ENCODE measurements at places on chromosomes 3 and 15.

DNA sequence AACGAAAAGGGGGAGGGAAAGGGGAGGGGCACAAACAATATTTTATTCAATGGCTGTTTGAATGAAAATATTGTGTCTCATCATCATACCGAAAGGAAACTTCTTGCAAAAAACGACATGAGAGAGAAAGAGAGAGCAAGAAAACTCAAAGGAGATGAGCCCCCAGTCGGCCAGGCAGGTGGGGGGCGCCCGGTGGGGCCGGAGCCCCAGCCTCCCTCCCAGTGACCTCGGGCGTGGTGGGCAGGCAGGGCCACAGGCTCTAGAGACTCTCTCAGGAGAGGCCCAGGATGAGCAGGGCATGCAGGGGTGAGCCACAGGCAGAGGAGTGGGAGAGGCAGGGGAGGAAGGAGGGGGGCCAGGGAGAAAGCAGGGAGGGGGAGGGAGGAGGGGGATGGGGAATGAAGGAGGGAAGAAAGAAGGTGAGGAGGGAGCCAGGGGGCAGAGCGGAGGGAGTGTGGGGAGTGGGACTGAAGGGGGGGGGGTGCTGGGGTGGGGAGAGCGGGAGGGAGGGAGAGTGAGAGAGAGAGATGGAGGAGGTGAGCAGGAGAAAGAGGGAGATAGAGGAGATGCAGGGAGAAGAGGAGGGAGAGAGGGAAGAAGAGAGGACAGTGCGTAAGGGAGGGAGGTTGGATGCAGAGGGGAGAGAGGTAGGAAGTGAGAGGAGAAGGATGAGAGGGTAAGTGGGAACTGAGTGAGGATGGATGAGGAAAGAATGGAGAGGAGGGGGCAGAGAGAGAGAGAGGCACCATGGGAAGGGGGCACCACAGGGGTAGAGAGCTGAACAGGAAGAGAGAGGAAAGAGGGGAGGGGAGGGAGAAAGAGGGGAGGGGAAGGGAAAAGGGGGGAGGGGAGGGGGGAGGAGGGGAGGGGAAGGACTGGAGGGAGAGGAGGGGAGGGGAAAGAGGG, 14.1 kb upstream of the TMEM115 start:
- no peak for DNase-seq

GRCh38 chr3:114758831-114759699, 388.0 kb downstream of the ZBTB20 start:
- peak; percentile 84 for DNase-seq

- DNase-seq: peak; percentile 45
These were observed 160.1 kb downstream of the PLCL2 start for GRCh38 chr3:17044855-17045254.

DNA sequence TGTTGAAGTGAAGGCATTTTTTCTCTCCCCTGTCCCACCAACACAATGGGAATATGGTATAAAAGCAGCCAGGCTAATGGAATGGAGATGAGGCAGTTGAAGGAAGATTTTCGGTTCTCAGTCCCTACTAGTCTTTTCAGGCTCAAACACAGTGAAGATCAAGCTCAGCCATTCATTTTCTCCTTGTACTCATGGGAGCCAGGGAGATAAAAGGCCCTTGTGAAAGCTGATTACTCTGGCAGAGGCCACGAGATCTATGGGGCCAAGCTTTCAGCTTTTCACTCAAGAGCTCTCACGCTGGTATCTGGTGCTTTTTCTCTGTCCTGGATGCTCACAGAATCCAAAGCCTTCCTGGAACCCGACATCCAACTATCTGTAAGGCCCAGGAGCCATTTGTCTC, 14.5 kb upstream of the FAN1 start:
- DNase-seq: no peak

DNA sequence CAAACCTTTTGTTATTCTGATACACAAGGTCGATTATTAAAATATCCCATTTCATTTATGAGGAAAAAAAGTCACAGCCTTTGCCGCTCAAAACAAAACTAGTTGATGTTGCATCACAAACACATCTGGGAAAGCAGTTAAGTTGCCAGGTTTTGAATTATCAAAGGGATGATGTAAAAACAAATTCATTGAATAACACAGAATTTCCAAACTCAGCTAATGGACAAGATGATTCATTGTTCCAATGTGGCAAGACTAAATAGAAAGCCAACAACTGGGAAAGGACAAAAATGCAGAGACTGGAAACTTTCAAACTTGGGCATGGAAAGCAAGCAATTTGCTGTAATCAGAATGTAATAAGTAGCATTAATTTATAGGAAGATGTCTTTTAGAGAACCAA, 610.0 kb upstream of the ZNF385D start:
- DNase-seq: peak; percentile 85

GRCh38 chr15:35325374-35325941, 220.5 kb downstream of the DPH6 start:
- no peak for DNase-seq

GRCh38 chr3:25749031-25749581, 34.1 kb downstream of the NGLY1 start:
- DNase-seq: no peak

DNA sequence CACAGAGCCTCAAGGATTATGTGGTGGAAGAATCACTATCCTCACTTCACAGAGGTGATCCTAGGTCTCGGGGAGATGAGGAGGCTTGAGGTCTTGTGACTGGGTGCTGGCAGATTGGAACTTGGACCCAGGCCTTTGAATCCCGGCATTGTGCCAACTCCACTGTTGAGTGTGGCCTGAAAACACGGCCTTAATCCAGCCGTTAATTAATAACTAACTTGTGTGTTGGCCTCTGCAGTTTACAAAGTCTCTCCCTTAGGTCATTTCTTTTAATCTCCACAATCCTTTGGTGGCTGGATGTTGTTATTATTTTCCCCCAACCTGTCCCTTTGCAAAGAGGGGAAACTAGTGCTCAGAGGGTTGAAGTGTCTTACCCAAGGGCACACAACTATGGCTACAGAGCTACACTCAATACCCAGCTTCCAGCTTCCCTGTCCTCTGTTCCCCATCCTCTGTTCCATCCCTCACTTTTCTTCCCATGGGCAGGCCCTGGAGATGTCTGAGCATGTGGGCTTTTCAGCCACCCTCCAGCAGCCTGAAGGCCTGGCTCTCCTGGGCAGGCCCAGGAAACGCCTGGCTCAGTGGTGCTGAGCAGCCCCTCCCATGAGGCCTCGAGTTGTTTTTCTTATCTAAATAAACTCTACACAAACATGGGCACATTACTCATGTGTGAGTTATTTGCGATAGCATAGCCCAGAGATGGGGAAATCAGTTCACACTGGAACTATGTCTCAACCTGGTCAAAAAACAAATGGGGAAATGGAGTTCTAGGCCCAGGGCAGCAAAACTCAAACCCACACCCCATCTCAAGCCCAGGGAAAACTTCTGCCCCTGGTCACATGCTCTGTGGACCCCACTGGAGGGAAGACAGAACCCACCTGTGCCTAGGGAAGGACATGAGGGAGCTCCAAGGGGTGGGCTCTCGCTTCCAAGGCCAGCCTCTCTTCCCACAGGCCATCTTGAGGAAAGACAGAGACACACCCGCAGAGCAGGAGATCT, 16.8 kb upstream of the SMAD3 start:
- DNase-seq: peak; percentile 81

- peak; percentile 72 for DNase-seq
These were observed 39.9 kb downstream of the LEO1 start for GRCh38 chr15:51931638-51932037.

GRCh38 chr3:57154470-57155309, 10.5 kb downstream of the IL17RD start:
- DNase-seq: no peak

DNA sequence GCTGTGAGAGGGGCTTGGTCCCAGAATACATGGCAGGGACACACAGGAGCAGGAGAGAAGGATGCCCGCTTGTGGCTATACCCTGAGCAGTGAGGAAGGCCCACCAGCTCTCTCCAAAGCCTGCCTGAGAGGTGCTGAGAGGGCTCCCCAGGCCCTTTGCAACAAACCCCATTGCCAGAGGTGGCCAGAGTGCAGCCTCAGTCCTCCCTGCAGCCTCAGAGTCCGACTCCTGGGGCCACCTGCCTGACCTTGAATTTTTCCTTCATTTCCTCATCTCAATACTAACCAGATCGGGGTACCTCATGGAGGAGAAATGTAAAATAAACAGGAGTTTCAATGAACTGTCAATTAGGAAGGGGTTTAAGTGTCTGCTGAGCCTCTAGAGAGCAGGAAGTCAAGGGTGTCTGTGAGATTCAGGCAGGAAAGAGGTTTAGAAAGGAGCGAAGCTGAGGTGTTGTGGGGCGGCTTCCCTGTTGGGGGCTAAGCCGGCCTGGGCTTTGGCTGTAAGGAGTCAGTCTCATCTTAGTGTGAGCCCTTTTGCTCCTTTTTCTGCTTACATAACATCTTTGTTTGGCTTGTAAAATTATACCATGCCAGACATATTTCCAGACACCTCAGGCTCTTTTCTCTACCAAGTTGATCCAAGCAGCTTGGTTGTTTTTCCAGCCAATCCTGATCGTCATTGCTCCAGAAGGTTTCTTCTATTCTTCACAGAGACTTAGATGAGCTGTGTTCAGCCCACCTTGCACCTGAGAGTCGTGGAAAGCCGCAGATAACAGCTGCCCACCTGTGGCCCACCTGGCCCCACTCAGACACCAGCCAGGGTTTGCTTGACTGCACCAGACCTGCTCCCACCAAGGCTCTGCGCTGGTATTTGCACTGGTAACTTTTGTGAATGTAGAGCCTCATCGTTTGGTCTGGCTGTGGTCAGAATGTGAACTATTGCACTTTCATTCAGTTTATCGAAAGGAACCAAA, 36.7 kb downstream of the CMTM7 start:
- no peak for DNase-seq

DNA sequence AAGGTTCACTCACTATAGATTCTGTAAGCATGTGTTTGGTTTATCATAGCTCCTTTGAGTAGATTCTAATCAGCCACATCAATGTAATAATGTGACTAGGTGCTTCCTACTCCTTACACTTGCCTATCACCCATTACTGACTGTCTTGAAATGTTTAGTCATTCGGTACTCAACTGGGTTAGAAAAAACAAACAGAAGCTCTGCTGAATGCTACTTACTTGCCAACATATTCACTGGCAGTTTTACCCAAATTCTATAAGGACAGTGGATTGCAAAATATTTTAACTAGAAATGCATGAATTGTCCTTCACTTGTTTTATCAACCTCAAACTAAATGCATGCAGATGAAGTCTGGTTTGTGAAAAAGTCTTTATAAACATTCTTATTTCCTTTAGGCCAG, 352.1 kb upstream of the ALCAM start:
- peak; percentile 17 for DNase-seq

- no peak for DNase-seq
These were observed 53.9 kb upstream of the NEDD4 start for GRCh38 chr15:56047354-56047753.

DNA sequence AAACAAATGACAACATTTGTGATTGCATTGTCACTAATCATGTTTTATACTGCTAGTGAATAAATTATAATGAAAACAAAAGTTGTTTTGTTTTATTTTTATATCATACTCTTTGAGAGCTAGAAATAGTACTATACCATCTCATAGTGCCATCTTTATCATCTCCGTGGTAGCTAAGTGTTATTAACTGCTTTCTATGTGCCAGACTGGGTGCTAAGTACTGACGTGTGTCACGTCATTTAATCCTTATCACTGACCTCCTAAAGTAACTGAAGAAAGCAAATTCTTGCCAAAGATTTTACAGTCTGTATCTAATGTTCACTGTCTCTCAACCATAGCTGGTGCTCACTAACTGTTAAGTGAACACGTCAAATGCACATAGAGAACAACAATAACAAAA, 99.5 kb upstream of the CNTN3 start:
- DNase-seq: no peak

GRCh38 chr3:99658274-99658673, 19.9 kb downstream of the COL8A1 start:
- no peak for DNase-seq

DNA sequence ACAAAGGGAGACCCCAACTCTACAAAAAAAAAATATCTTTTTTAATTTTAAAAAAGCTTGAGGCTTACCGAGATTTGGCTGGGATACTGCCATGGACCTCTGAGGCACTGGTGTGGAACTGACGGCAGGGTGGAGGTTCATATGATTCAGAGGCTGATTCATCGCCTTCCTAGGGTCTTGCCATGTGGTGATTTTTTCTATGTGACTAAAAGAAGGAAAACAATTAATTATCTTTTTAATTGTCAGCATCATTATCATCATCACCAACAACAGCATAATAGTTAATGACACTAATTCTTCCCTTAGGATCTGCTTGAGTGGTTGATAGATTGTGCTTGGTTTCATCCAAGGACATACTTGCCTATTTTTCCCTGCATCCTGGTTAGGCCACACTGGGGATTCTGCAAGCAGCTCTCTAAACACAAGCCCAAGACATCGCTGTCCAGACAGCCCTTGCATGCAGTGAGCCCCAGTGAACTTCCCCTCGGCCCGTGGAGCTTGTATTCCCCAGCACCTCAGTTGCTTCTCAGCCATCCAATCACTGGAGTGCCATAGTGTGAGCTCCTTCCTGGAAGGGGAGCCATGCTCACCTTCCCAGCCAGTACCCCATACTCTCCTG, 84.9 kb downstream of the WWTR1 start:
- DNase-seq: peak; percentile 93

DNA sequence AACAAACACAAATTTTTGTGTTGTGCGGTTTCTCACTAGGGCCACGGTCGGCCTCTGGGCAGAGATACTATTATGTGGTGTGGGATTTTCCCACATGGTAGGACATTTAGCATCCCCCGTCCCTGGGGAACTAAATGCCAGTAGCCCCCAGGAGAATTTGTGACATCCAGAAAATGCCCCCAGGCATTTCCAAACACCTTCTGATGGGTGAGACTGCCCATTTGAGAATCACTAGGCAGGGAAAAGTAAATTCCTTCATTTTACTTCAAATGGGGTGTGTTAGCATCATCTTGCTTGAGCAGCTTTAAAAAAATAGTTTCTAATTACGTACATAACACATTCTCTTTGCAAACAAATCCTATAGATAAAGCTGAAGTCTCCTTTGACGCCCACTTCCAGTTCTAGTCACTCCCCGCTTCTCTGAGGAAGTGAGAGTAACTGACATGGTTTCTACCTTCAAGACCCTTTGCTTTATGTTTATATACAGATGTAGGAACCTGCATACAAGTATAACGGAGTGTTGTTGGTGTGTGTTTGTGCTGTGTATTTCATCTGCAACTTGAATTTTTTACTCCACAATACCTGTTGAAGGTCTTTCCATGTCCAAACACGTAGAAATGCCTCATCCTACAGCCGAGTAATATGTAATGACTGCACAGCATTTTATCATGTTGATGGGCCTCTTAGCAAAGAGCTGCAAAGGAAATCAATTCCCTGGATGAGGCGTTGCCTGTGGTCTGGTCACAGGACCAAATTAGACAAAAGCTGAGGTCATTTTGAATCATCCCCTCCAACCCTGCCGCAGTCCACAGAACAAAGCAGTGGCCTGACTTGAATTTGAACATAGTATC, 31.4 kb upstream of the ZBTB38 start:
- peak; percentile 95 for DNase-seq

GRCh38 chr15:57354436-57355123, 21.7 kb upstream of the CGNL1 start:
- DNase-seq: no peak

- DNase-seq: no peak
These were observed 86.7 kb downstream of the MCF2L2 start for GRCh38 chr3:183341545-183342288.

- no peak for DNase-seq
These were observed 31.4 kb downstream of the ALS2CL start for GRCh38 chr3:46661776-46662766.

- DNase-seq: peak; percentile 7
These were observed 65.9 kb upstream of the NTRK3 start for GRCh38 chr15:88322461-88322860.
